ENCODE measurements at places on chromosomes 16 and 17.

- DNase-seq, result no peak
- H3K4me1 ChIP-seq, result peaks cover 17% of the 10 kb centered on the region
- no peaks in the 10 kb centered on the region for H3K27me3 ChIP-seq
- peak overlapping the region; percentile 22 for H3K4me3 ChIP-seq
- no peak overlapping the region for H3K27ac ChIP-seq
Measured at GRCh38 chr17:3534881-3535252, 22.7 kb downstream of the TRPV3 start.

GRCh38 chr17:50201276-50201854 lies at the start of gene COL1A1:
COL1A1 (minus strand) TSS chr17:50201631; CDS start chr17:50201513, 118 bp downstream.
- peak; percentile 74 for DNase-seq
- H3K27ac ChIP-seq, result peak within 1 kb of the TSS; percentile 98
- peaks cover 72% of the 10 kb centered on the region for H3K4me1 ChIP-seq

DNA sequence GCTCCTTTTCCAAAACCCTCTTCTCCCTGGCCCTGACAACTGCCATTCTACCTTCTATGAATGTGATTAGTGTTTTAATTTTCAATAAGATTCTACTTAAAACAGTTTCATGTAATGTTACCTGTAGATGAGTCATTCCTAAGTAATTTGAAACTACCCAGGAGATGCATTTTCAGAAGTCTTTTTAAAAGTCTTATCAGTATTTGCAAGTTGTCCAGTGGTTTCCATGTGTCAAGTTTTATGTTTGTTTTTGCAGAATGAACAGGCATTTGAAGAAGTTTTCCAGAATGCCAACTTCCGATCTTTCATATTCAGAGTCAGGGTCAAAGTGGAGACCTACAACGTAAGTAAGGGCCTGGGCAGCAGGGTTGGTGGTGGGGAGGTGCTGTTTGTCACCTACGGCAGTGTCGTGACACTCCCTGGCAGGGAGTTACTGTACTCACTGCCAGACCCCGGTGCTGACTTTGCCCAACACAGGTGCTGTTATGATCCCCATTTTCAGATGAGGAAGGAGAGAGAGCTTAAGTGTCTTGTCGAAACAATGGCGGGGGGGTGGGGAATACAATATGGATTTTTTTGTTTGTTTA lies 65.0 kb downstream of the RPA1 start:
- DNase-seq, result no peak
- H3K4me1 ChIP-seq, result no peaks in the 10 kb centered on the region
- no peak overlapping the region for H3K27ac ChIP-seq
- no peak overlapping the region for H3K4me3 ChIP-seq
- H3K36me3 ChIP-seq, result peaks cover 22% of the 10 kb centered on the region
- no peaks in the 10 kb centered on the region for H3K27me3 ChIP-seq

GRCh38 chr16:14193316-14193871 lies 122.3 kb downstream of the MRTFB start:
- no peak overlapping the region for H3K4me3 ChIP-seq
- H3K36me3 ChIP-seq, result peaks cover 1% of the 10 kb centered on the region
- peaks cover 49% of the 10 kb centered on the region for H3K4me1 ChIP-seq
- DNase-seq, result no peak

- H3K4me1 ChIP-seq, result peaks cover 11% of the 10 kb centered on the region
- H3K27me3 ChIP-seq, result peaks cover 30% of the 10 kb centered on the region
- no peak for DNase-seq
- H3K4me3 ChIP-seq, result no peak overlapping the region
Measured at GRCh38 chr17:81967244-81967532, 6.2 kb upstream of the NOTUM start.
